ENCODE measurements at places on chromosomes 6 and 20.

GRCh38 chr20:24747010-24747712 is 201.9 kb upstream of the CST7 start:
- DNase-seq: no peak

GRCh38 chr20:22617160-22617559 is 32.8 kb upstream of the FOXA2 start:
- no peak for DNase-seq

DNA sequence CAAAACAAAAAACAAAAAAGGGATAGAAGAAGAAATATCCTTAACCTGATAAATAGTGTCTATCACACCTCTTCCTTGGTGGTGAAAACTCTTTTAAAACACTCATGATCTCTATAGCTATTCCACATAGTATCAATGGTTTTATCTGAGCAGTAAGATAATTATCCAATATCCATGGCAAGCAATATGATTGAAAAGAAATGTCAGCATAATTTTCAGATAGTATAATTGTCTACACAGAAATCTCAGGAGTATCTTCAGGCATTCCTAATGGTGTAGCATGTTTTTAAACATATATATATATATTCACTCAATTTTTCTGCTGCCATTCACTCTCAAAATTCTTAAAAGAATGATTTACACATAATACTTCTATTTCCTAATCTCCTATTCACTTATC is 938.0 kb upstream of the SLC35B3 start:
- DNase-seq: no peak

DNA sequence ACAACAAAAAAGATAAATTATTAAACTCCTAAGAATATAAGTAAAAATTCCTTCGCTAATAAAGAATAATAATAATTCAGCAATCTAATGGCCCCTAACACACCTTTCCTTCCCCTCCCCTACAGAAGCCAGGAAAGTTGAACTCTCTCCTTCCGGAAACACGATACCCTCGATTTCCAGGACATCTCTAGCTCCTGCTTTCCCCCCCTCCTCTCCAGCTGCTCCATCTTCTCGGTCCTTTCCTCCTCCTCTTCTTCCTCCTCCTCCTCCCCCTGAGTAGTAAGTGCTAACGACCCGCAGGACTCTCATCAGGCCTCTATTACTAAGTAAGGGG is 603 bp downstream of the TASP1 start:
- DNase-seq: no peak

- DNase-seq: no peak
These were observed 104.6 kb downstream of the HMGCLL1 start for GRCh38 chr6:55474382-55474781.

GRCh38 chr6:324729-325125 is 32.4 kb downstream of the DUSP22 start:
- DNase-seq: no peak

Data from CD4-positive, alpha-beta T cell treated with Interleukin-2 at 100 ng/mL for 4 hours (primary cell).